ENCODE measurements at places on chromosomes 16 and 17.

DNA sequence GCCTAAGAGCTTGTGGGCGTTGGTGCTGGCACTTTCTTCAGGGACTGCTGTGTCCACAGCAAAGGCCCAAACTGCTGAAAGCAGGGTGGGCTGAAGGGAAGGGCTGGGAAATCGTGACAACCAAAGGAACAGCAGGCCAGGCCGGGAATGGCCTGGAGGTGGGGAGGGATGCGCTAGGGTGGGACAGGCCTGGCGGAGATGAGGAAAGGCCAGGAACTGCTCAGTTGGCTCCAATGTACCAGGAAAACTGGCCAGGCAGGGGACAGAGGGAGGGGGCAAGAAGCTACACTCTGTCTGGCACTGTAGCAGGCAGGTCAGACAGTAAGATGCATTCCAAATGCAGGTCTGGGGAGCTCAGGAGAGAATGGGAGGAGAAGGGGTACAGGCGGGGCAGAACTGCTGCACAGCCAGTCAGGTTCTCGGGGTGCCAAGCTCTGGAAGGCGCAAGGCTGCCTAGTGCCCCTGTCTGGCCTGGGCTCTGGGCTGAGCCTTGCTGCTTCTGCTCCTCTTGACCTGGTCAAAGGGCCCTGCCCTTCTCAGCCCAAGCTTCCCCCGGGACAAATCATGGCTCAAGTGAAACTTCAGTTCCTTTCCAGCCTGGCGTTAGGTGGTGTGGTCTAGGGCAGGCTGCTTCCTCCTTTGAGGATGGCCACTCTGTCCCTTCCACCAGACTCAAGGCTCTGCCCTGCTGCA lies 7.3 kb downstream of the PNMT start:
- DNase-seq = no peak

- DNase-seq = no peak
These were observed 24.1 kb upstream of the MFSD6L start for GRCh38 chr17:8823279-8823678.

- DNase-seq = no peak
These were observed 111.7 kb downstream of the ABCC6 start for GRCh38 chr16:16111639-16112038.

DNA sequence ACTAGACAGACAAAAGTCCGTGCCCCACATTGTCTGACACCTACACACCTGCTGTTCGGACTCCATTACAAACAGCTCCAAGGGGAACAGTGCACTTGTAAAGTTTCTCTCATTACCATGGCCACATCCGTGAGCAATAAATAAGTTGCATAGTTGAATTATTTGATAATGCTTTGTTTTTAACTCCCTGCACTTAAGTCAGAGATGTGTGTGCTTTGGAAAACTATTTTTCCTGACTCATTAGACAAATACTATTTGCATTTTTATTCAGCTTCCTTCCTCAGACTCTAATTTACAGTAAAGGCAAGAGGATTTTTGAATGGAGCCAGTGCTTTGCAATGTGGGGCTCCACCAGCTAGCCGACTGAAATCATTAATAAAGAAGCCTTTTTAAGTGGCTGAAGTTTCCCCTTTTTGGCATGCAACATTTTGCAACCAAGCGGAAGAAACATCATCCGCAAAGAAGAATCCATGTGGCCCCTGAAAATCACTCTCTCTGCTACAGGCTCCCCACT lies 6.5 kb upstream of the CCL2 start:
- peak; percentile 40 for DNase-seq

DNA sequence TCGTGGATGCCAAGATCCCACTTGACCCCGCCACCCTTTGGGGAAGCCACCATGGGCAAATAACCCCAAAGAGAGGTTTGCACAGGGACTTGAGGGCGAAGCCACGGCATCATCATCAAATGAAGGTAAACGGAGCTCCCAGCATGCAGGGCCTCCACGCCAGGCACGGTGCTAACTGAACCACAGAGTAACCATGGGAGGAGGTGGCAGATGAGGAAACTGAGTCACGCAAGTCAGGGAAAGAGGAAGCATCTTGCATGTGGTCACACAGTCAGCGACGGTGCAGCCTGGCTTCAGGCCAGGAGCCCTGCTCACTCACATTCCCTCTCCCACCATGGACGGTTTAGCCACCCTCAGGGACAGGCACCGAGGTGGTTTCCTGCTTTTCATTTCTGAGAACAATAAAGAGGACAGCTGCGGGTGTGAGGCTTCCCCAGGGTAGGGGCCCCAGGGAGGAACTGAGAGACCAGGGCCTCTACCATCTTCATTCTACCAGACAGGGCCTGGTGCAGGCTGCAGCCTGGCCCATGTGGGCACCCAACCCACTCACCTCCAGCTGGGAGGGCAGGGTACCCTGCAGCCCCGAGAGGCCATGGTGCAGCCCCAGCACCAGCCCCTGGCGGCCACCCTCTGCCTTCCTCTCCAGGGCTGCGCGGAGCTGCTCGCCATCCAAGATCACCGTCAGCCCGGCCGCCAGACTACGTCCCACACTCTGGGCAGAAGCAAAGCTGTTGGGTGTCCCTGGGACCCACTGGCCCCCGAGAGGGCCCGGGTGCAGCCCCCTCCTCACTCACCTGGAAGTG lies 78.3 kb downstream of the RMI2 start:
- DNase-seq = no peak

- DNase-seq = no peak
These were observed 57.9 kb upstream of the BCO1 start for GRCh38 chr16:81180578-81180977.

GRCh38 chr17:68491381-68492231 lies 20.6 kb upstream of the PRKAR1A start:
- no peak for DNase-seq

DNA sequence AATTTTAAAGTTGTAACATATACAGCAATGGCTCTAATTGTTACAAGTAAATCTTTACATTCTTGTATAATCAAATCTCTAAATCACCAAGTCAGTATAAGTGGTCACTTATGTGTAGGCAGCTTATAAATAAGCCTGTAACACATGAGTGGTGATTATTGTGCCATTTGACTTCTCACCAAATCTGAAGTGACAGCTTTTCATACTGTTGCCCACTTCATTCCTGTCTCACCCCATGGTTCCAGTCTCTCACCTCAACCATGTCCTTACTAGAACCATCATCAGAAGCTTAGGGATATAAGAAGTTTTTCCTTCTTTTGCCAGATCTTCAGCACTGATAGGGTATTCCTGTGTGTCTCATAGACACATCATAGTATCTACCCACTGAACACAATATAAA lies 23.5 kb downstream of the TNRC6A start:
- no peak for DNase-seq

- DNase-seq = no peak
These were observed 76.6 kb upstream of the DNAJA2 start for GRCh38 chr16:47049901-47050583.

DNA sequence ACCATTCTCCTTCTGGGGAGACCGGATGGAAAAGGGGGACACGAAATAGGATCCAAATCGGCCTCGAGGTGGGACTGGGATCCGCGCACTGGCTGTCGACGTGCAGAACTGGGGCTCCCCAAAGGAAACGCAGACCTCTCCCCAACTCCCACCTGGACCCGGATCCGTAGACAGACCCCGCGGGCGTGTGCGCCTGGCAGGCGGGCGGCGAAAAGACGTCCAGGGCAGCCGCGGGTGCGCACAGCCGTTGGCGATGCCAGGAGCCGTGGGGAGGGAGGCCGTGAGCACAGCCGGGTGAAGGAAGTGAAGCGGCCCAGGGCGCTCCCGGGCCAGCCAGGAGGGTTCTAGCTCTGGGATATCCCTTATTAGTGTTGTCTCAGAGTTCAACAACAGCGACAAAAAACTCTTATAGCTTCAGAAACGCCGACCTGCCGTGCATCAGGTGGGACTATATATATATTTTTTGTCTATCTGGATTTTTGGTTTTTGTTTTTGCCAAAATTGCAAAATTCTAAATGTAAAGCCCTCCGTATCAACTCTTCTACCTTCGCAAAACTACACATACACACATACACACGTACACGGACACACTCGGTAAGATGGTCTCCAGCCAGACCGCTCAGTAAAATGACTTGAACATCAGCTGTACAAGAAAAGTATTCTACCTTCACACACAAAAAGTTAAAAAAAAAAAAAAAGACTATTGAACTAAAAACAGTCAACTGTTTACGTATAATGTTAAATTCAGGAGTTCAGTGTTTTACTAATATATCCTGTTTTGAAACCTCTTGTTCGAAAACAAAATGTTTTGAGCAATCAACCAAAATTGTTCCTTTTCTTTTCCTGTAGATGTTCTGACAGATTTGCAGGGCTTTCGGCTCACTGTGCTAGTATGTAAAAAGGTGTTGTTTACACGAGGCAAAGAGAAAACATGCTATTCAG lies 5.2 kb upstream of the AATF start:
- no peak for DNase-seq

DNA sequence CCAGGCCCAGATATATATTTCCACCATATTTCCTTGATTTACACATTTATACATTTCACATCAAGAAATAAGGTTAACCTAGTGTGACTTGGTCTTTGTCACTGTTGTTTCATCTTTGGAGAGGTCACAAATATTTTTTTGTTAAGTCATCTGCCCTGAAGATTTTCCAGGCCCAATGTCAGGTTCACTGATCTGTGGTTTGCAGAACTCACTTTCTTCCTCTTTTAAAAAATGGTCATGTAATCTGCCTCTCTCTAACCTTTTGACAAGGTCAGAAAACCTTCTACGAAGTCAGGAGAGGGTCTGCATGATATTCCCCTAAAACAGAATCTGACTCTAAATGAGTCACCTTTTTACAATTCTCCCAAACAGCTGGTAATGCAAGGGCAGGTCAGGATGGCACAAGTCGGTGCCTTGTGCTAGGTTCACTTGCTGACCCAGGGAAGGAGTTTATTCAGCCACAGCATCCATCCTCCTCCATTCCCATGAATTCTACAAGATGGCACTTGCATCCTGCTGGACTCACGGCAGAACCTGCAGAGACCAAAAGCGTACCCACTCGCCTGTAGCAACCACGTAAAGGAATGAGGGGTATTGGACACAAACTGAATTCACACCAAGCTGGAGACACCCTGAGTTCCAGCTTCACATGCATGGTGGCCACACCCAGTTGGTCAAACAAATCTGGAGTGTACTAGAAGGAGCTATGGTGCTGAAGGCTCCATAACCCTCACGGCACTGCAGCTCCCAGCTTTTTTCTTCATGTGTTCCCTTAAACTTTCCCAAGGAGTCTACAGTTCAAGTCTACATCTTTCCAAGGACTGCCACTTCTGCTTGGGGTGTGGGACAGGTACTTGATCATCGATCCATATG lies 1.6 kb upstream of the KIAA0513 start:
- DNase-seq = no peak

GRCh38 chr16:3112058-3112880 lies at the start of gene ZNF205:
Gene ZNF205 (plus strand): TSS chr16:3112586. CDS start chr16:3113431, 845 bp downstream.
- DNase-seq = peak; percentile 74

DNA sequence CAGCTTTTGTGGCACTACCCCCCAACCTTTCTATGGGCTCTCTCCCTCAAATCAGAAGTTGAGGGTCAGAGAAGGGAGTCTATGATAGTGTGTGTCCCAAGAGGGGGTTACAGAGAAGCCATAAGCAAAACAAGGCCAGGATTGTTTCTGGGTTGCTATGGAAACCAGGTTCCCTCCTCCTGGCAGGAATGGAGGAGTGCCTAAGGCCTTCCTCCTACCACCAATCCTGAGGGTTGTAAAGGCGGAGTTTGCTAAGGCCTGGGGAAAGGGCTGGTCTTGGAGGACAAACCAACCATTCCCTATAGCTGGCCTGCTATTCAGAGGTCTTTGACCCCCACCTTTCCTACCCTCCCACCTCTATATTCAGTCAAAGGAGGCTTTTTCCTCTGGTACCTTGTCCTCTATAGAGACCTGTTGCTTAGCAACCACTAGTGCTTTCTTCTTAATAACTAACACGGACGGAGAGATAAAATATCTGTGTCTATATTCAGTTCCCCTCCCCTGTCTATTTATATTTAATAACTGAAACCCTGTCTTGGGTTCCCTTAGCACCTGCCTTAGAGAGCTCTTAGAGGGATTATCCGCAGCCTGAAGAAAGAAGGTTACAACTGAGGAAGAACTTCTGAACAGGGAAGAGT lies 43.4 kb downstream of the NEUROD2 start:
- DNase-seq = peak; percentile 9

- peak; percentile 27 for DNase-seq
These were observed 3.6 kb downstream of the LITAF start for GRCh38 chr16:11583166-11583565.

- DNase-seq = no peak
These were observed 46.6 kb upstream of the MED13 start for GRCh38 chr17:62111562-62112171.

- DNase-seq = no peak
These were observed 405.5 kb upstream of the PSMD7 start for GRCh38 chr16:73891129-73891542.

DNA sequence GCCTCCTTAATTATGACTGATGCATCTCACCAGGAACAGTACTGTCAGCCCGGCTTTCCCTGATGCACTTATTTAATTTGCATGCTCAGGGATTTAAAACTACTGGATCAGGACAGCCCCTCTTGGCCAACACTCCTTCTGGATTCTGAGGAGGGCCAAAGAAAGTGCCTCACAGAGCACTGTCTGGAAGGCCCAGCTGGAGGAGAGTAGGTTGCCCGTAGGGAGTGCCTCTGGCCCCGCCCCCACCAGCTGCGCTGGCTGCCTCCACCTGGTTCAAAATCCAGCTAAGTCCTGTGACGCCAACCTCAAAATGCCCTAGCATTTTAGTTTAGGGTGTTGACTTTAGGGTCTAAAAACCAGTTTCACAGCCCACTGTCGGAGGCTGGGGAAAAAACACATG lies 49.4 kb upstream of the SREBF1 start:
- DNase-seq = no peak

DNA sequence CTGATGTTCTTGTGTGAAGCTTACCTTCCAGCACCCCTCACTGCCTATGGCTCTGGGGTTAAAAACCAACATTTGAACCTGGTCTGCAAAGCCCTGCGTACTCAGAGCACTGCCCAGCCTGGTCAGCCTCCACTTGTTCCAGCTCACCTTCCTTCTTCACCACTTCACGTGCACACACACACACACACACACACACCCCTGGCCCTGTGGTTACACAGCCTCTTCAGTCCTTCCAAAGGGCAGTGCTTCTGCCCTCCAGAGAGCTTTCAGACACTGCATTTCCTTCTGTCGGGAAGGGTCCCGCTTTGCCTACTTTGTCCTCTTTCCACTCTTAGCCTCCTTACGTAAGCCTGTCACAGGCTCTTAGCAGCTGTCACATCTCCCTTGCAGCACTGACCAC lies 9.6 kb upstream of the TMEM220 start:
- no peak for DNase-seq

GRCh38 chr16:4182581-4183236 lies 59.2 kb downstream of the SRL start:
- DNase-seq = no peak

DNA sequence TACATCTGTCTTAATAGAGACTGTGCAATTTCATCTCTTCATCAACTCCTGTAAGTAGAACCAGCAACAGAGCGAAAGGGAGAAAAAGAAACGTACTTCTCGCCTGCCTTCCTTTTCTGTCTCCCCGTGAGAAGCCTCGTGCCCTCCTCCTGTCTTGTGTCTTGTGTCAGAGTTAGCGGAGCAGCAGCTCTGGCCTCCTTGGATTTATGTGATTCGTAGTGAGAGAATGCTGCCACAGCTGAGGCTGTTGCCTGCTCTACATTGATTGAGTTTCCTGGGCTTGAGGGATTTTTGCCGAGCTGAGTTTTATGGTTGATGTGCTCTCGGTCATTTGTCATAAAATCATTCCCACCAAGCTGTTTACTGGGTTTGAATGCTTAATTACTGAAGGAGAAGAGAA lies 579.1 kb upstream of the RBFOX1 start:
- DNase-seq = no peak
